ENCODE measurements at places on chromosomes 7 and 10. TPM values are rescaled to one million over a fixed set of nuclear protein-coding genes. Genes with fewer than 3 reads are reported as not detected.

DNA sequence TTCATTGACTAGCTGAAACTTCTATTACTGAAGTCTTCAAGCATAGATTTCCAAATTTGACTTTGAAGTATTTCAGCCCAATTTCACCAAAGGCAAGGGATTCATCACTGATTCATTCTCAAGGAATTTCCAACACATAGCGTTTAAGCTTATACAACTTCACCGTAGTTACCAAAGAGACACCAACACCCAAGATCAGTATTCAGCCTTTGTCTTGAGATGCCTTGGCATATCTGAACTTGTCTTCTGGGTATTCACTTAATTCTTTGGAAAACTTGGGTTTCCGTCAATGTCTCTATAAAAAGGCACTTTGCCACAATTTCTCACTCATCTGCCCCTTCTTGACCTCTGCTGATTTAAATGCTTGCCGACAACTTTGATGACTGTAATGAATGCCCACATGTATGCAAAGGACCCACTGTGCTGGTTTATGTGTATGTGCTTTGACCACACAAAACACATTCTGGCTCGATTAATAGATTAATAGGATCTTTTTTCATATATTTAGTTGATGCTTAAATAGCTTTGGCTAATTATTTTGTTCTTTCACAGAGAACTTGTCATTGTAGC, 49.6 kb downstream of the TES start:
- DNase-seq = no peak
- H3K27ac ChIP-seq = no peak overlapping the region
- H3K4me1 ChIP-seq = no peaks in the 10 kb centered on the region
- H3K4me3 ChIP-seq = no peak overlapping the region
- H3K36me3 ChIP-seq = peaks cover 3% of the 10 kb centered on the region

- DNase-seq = peak; percentile 47
- peak overlapping the region; percentile 70 for H3K27ac ChIP-seq
- H3K36me3 ChIP-seq = peaks cover 17% of the 10 kb centered on the region
- no peaks in the 10 kb centered on the region for H3K27me3 ChIP-seq
These were observed 566 bp downstream of the MAD1L1 start for GRCh38 chr7:2231992-2232765.

DNA sequence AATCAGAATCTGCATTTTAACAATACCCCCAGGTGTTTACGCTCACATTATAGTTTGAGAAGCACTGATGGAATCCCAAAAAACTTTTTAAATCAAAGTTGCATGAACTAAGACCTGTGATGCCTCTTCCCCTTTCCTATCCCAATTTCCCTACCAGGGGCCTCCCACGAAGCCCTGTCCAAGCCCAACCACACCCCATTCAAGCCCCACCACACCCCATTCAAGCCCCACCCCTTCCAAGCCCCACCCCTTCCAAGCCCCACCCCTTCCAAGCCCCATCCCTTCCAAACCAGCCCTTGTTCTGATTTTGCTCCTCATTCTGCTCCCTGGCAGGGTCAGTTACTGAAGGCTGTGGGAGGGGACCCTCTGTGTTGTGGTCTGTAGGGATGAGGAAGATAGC, 9.8 kb upstream of the AQP1 start:
- H3K4me1 ChIP-seq = peaks cover 3% of the 10 kb centered on the region
- H3K27ac ChIP-seq = no peak overlapping the region
- H3K4me3 ChIP-seq = no peak overlapping the region
- DNase-seq = no peak

The ABCB4 gene
- 6.7 TPM for total RNA-seq

GRCh38 chr7:112007185-112007584, 199.0 kb downstream of the DOCK4 start:
- H3K36me3 ChIP-seq = no peaks in the 10 kb centered on the region
- H3K4me3 ChIP-seq = no peak overlapping the region
- H3K4me1 ChIP-seq = peaks cover 3% of the 10 kb centered on the region

- no peak overlapping the region for H3K4me3 ChIP-seq
- H3K4me1 ChIP-seq = no peaks in the 10 kb centered on the region
- H3K27me3 ChIP-seq = no peaks in the 10 kb centered on the region
These were observed 486.3 kb upstream of the PCDH15 start for GRCh38 chr10:55287346-55287745.
